Thoracic aorta (tissue), 2 donors: ENCODE measurements at places on chromosomes 16 and 17.

DNA sequence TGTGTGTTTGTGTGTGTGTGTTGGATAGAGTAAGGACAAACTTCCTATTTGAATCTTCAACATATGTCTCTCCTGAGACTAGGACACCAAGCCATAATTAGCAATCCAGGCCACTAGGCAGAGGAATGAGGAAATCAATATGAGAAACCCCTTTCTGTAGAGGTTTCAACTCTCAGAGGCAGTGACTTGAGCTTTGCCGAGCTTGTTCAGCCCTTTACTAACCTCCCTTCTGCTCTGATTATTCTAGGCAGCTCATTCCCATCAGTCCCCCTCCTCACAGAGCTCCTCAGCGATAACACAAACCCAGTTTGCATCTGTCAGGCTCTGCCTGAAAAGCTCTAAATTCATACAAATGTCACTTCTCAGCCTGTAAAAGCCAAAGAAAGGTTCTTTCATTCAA lies 1030.3 kb downstream of the CDH8 start:
- DNase-seq, result no peak

DNA sequence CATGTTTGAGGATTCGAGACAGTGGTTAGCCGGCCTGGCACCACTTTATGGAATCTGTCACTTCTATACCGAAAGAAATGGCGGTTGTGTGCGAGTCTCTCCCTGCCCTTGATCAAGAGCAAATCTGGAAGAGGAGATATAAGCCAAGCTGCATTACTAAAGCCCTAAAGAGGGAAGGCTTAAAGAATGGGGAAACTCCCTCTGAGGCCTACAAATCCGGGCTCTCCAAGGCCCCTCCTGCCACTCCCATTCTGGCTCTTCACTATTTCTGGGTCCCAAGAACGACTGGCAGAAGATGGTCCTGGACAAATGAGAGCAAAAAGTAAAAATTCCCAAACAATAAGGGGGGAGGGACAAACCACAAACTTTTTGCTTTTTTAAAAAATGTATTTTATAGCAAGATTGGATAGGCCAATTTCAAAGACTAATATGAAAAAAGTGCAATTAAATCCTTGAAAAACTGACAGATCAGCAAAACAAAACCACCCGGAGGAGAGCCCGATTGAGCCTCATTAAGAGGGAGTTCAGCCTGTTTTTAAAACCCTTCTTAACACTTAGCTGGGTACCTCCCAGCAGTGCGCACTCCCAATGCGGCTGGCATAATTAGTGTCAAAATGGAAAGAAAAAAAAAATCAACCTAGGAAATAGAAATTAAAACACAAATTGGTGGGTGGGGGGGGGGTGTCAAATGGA lies 193.5 kb downstream of the ZFHX3 start:
- DNase-seq, result no peak

GRCh38 chr16:73213732-73214455 lies 166.0 kb upstream of the ZFHX3 start:
- no peak for DNase-seq

- no peak for DNase-seq
Observed at GRCh38 chr16:583815-584591, 5.9 kb upstream of the RAB40C start.

GRCh38 chr17:2691965-2692780 lies 19.4 kb downstream of the CLUH start:
- DNase-seq, result no peak

- DNase-seq, result no peak
Observed at GRCh38 chr16:5551909-5552308, 454.3 kb upstream of the EEF2KMT start.

DNA sequence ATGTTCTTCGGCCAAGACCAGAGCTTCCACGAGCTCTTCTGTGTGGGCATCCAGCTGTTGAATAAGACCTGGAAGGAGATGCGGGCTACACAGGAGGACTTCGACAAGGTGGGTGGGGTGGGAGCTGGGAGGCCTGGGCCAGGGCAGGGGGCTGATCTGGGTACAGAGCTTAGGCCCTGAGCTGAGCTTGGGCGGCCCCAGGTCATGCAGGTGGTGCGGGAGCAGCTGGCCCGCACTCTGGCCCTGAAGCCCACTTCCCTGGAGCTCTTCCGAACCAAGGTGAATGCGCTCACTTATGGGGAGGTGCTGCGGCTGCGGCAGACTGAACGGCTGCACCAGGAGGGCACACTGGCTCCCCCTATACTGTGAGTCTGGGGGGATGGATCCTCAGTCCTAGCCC lies 3.5 kb downstream of the ELMO3 start:
- DNase-seq, result no peak

- DNase-seq, result no peak
Observed at GRCh38 chr16:28603381-28604185, 6.3 kb downstream of the SULT1A1 start.

DNA sequence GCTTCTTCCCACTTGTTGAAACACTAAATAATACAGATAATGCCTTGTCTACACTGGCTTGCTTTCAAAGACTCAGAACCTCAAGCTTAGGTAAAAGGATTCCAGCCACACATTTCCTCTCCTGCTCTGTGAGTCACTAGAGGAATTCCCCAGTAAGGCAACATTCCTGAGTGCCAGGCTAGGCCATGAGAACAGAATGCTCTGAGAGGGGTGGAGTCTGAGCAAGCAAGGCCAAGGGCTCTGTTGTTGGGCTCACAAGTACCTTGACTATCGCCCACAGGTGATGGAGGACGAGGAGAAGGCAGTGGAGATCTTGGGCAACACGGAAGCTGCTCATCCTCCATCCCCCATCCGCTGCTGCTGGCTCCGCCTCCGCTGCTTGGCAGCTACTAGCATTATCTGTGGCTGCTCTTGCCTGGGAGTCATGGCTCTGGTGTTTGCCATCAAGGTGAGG lies 6.7 kb upstream of the PHKG2 start:
- no peak for DNase-seq

DNA sequence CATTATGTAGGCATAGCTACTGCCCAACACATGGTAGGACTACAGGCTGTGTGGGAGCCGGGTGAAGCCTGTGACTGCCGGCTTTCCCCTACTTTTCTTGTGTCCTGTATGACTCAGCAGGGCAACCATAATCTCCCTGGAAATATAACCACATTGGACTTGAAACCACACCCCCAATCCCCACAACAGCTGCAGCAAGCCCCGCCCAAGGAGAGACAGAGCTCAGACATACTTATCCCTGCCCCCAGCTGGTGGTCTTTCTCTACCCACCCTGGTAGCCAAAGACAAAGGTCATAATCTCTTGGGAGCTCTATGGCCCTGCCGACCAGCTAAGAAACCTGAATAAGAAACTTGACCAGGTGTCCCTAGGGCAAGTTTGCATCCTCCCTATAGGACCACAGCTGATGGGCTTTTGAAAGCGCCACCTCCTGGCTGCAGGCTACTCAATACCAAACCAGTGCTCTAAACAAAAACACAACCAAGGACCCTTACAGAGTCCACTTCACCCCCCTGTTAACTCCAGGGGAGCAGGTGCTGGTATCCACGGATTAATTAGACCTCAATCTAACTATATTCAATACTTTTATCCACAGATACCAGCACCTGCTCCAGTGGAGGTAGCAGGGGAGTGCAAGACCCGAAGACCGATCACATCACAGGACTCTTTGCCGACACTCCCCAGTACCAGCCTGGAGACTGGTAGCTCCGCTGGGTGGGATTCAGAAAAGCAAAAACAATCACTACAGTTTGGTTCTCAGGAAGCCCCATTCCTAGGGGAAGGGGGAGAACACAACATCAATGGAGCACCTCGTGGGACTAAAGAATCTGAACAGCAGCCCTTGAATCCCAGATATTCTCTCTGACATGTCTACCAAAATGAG lies 91.2 kb downstream of the IRX5 start:
- no peak for DNase-seq

DNA sequence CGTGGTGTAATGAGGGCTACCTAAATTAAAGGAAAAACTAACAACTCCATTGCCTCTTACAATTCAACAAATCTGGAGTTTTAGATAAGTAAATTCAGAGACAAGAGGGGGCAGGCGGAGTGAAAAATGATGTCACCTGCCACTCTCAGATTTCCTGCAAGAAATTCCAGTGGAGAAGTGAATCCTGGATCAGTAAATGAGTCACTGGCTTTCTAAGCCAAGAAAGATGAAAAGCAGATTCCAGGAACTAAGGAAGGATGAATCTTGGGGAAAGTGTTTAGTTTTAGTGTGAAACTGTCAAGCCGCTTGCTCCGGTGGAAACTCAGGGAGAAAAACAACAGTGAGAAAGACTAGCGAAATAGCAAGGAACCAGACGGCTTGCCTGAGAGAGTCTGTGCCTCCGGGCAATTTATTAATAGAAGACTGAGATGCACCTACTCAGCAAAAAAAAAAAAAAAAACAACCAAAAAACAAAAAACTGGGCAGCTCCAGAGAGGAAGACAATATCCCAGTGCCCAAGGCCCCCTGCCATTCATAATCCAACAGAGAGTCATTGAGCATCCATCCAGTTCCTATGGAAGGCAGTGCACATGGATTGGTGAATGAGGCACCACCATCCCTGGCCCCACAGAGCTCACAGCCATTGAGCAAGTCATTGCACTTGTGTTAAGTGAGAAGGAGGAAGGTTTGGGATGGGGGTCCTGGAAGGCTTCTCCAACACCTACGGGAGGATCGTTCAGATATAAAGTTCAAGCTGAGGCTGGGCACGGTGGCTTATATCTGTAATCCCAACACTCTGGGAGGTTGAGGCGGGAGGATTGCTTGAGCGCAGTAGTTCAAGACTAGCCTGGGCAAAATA lies 12.1 kb upstream of the RIPOR1 start:
- DNase-seq, result no peak

- DNase-seq, result no peak
Observed at GRCh38 chr16:17469011-17469740, 1.6 kb downstream of the XYLT1 start.

- DNase-seq, result no peak
Observed at GRCh38 chr16:50480206-50480605, 68.0 kb upstream of the NKD1 start.

DNA sequence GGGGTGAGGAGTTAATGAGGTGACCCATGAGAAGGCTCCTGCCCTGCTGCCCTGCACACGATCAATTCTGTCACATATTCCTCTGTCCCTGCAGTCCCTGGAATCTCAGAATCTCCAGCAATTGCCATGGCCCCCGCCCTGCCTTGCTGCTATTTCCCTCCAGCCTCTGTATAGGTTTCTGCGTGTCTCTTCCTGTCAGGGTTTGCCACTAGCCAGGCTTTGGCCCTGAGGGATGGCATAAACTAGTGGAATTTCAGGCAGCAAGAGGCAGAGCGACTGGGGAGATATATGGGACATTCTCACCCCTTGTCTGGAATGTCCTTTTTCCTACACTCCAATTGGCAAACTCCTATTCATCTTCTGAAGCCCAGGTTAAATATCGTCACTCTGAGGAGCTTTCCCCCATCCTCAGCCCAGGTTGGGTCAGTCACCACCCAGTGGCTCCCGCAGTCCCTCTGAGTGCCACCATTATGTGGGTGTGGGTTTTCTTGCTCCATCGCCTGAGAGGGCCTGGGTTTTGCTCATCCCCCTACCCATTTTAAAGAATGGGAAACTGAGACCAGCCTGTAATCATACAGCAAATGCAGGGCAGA lies 15.5 kb upstream of the NATD1 start:
- DNase-seq, result no peak

DNA sequence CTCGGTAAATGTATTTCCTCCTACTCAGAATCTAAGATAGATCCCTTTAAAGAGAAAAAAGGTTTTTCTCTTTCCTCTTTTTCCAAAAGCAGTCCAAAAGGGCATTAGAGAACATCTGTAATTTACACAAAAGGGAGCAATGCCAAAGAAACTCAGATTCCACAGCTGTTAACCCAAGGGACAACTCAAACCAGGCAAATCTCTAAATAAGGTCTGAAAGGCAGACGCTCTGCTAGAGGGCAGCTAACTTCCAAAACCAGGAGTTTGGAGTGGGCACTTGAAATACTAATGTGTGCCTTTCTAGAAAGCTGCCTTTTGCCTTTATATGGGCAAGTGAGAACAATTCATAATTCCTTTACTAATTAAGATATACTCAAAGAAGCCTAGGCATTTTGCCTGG lies 435.7 kb downstream of the ZFHX3 start:
- no peak for DNase-seq
